ENCODE measurements at places on chromosomes 6 and 20.

DNA sequence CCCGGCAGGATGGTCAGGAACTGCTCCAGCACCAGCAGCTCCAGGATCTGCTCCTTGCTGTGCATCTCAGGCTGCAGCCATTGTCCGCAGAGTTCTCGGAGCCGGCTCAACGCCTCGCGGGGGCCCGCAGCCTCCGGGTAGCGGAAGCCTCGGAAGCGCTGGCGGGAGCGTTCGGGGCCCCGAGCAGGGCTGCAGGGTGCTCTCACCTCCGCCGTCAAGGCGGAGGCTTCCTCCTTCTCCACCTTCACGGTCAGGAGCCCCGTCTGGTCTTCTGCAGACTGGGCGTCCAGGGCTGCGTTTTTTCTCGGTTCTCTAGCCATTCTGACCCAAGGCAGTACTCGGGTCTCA lies 434 bp downstream of the ZKSCAN4 start:
- DNase-seq, result peak; percentile 12

DNA sequence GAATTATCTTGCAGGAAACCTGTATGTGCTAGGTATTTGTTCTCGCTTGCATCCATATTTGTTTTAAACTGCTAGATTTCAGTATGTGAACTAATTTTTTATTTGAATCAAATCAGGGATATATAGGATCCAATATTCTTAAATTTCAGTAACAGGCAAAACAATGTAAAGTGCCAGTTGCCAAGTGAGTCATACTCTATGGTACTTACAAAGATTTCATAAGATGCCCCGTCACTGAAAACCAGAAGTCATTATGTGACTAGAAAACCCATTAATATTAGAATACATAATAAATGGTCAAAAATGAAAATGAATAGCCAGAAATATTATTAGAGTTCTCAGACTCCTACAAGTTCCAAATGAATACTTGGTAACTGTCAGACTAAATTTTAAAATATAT lies 481.2 kb downstream of the TFAP2A start:
- no peak for DNase-seq

GRCh38 chr6:149847939-149848267 lies 16.3 kb downstream of the LRP11 start:
- no peak for DNase-seq

- no peak for DNase-seq
Measured at GRCh38 chr6:140847262-140847645, 1285.5 kb upstream of the GJE1 start.

DNA sequence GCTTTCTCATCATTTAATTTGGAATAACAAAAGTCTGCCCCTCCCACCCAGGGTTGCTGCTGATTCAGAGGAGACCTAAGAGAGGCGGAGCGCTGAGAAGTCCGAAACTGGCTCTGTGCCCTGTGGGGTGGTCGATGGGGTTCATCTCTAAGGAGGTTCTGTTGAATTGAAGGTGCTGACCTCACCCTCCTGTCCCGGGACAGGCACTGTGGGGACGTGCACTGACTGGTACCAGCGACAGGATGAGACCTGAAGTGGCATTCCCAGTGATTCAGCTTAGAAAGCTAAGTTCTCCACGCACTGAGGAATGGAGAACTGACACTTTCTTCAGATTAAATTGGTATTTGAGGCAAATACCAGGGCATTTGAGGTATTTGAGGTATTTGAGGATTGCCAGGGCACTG lies 1.3 kb downstream of the GUCA1B start:
- no peak for DNase-seq

GRCh38 chr6:159036673-159037072 lies 8.1 kb downstream of the TAGAP start:
- no peak for DNase-seq

- DNase-seq, result no peak
Measured at GRCh38 chr20:44891826-44892225, 6.3 kb downstream of the YWHAB start.

DNA sequence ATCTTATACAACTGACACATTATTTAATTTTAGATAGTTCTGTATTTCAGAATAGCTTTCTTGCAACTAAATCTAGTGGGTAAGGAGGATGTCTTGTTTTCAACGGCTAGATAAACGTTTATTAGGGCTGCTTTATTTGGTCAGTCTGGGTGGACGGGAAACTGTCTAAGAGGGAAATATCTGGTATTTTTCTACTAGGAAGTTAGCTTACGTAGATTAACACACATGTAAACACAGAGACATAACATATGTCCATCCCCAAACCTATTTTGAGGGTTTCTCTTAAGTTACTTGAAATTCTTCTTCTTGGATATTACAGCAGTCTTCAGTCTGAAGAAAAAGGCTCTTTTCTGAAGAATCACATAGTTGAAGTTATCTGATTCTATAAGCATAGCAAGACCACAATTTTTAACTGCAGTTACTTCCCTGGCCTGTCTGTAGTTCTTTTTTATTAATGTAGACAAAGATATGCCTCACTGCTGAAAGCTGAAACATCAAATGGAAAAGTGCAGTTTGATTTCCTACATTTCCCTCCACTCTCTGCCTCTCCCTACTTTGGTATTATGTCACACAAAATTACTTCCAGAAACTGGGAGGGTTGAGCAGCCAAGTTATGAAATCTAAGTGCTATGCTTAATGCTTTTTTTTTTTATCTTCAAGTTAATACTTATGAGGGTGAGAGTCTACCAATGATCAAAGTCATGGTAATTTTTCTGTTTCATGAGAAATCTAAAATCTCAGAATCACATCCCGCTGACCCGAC lies 37.4 kb downstream of the PLAGL1 start:
- no peak for DNase-seq

- DNase-seq, result no peak
Measured at GRCh38 chr6:45813943-45814342, 201.7 kb downstream of the CLIC5 start.

GRCh38 chr6:105484238-105485161 lies 81.6 kb upstream of the PREP start:
- no peak for DNase-seq

DNA sequence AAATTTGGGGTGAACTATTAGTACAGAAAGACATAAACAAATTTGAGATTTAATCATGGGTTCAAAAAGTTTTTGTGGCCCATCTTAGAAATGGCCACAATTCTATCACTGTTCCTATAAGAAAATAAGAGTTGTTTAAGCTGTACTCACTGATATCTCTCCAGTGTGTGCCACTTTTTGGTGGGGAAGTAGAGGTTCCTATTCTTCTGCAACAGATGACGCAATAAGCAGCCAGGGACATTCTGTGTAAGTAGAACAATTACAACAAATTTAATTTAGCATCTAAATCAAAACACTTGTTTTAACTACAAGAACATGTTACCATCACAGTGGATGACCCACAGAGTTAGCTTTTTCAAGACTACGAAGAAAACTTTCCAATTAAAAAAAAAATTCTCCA lies 9.9 kb downstream of the SERAC1 start:
- no peak for DNase-seq

GRCh38 chr6:63514488-63515173 lies 57.6 kb upstream of the LOC128125822 start:
- DNase-seq, result no peak

- DNase-seq, result no peak
Measured at GRCh38 chr6:149027484-149027883, 280.7 kb downstream of the UST start.

DNA sequence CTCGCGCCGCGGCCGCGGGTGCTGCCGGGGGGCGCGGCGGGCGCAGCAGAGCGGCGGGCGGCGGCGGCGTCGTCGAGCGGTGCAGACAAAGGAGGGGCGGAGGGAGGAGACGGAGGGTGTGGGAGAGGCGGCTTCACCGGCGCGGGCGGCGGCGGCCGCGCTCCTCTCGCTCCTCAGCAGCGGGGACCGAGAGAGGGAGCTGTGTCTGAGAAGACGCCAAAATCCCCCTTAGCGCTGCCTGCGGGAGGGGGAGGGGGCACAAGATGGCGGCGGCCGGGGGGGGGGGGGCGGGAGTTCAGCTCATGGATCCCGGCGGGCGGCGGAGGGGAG lies 296 bp downstream of the ADNP start:
- DNase-seq, result peak; percentile 67

DNA sequence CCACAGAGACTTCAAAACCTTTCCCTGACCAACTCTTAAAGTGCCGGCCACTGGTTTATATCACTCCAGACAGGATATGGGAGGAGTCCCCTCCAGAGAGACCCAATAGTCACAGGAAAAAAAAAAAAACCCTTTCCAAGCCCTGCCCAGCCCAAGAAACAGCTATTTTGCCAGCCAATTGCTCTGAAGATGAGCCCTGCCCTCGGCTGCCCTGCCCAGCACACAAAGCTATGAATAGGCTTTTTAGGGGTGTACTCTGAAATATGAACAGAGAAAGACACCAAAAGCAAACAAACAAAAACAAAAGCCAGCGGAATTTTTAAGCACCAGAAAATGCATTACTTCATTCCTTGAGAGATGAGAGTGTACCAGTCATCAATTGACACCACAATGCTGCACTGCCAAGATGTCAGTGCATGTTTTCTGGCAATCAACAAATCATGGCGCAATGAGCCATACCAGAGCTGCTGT lies 275.1 kb downstream of the C6orf118 start:
- no peak for DNase-seq

- DNase-seq, result no peak
Measured at GRCh38 chr6:107102414-107102805, 12.9 kb downstream of the BEND3 start.

- no peak for DNase-seq
Measured at GRCh38 chr20:45873409-45874103, 7.5 kb upstream of the ZSWIM1 start.

Measured in T-helper 17 cell (primary cell).